Skin of body (tissue), 3 donors: ENCODE measurements at places on chromosomes 7 and 10. TPM values are rescaled to one million over a fixed set of nuclear protein-coding genes. Genes with fewer than 3 reads are reported as not detected.

The SPDYE6 gene
- total RNA-seq, result not detected

The SHLD2 gene
- 37.9 TPM for total RNA-seq

The AZGP1 gene
- total RNA-seq, result 39.4 TPM

The GATA3 gene
- 16.0 TPM for total RNA-seq

The MCM10 gene
- 5.8 TPM for total RNA-seq

The CABCOCO1 gene
- total RNA-seq, result 2.0 TPM

The DMBT1 gene
- total RNA-seq, result 0.10 TPM

The NUTM2A gene
- total RNA-seq, result 0.59 TPM

The ADAM12 gene
- total RNA-seq, result 22.8 TPM

The CYP26A1 gene
- total RNA-seq, result not detected

The BHLHA15 gene
- total RNA-seq, result 0.49 TPM

The CFTR gene
- total RNA-seq, result 1.2 TPM

- no peak for DNase-seq
These were observed 100.7 kb downstream of the ST8SIA6 start for GRCh38 chr10:17353568-17354300.

- DNase-seq, result no peak
These were observed 758 bp downstream of the DPCD start for GRCh38 chr10:101588879-101589278.

GRCh38 chr7:30323006-30323355, 38.6 kb downstream of the ZNRF2 start:
- no peak for DNase-seq

GRCh38 chr10:70528741-70529362, 50.3 kb downstream of the PALD1 start:
- peak; percentile 20 for DNase-seq

- DNase-seq, result no peak
These were observed 283.0 kb downstream of the BBS9 start for GRCh38 chr7:33412331-33412730.

DNA sequence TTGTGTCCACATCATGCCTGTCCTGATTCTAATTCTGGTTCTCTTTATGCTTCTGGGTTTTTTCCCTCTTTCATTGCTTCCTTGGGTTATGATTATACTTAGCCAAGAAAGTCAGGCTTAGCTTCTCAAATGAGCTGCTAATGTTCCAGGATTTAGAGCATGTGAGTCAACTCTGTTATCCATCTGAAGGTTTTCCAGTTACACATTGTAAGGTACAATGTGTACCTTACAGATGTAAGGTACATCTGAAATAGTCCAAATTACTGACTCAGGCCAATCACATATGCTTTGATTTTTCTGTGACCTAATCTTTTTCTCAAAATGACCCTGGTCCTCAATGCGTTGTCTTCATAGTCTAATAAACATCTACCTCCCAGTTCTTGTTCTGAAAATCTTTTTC, 13.3 kb upstream of the MIOS start:
- DNase-seq, result no peak

- peak; percentile 61 for DNase-seq
These were observed at the start of gene CADPS2 for GRCh38 chr7:122886357-122887081. Gene CADPS2, minus strand, starts transcription at chr7:122886460. Its CDS starts 123 bp downstream, at chr7:122886337.

- no peak for DNase-seq
These were observed 34.8 kb upstream of the LAMB1 start for GRCh38 chr7:108037741-108038140.

DNA sequence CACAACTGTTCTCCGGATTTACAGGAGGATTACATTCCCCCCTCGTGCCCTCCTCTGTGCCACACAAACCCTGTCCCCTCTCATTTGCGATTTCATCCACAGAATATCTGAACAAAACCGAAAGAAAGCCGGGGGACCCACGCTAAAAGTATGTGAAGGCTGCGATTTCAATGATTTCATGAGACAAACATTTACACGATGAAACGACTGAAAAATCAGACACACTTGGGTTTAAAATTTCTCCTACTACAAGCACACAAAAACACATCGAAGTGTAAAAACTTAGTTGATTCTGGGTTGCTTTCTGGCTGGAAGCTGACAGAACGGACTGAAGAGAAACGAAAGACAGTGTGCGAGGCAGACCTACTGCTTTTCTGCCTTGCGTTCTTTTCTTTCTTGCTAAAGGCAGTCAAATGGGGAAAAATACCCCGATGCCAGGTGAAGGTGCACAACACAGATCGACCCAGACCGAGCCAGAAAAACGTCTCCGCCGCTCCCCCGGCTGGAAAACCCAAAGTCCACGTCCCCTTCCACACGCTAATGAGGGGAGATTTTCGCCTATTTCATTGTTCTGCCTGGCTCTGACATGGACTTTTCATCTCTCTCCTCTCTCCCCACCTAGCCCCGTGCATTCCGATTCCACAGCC, 1.2 kb downstream of the HIPK2 start:
- peak; percentile 50 for DNase-seq

DNA sequence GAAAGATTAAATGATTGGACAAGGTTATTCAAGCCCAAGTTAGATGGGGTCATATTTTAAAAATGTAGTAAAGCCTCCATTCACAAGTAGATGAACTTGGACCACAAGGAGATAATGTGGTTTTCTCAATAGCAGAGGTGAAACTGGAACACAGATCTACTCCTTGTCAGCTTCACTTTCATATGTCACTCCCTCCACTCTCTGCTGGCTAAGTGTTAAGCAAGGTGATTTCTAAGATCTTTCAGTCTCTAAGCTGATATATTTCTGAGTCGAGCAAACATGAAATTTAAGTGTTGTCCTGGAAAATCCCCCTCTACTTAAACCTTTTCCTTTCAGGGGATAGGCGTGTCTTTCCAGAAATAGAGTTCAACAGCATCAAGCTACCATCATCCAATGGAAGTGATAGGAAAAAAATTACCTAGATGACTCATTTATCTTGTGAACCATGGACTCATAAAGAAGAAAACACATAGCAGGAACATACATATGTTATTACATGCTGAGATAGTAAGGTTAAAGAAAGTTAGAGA, 275.0 kb downstream of the PTEN start:
- DNase-seq, result no peak

DNA sequence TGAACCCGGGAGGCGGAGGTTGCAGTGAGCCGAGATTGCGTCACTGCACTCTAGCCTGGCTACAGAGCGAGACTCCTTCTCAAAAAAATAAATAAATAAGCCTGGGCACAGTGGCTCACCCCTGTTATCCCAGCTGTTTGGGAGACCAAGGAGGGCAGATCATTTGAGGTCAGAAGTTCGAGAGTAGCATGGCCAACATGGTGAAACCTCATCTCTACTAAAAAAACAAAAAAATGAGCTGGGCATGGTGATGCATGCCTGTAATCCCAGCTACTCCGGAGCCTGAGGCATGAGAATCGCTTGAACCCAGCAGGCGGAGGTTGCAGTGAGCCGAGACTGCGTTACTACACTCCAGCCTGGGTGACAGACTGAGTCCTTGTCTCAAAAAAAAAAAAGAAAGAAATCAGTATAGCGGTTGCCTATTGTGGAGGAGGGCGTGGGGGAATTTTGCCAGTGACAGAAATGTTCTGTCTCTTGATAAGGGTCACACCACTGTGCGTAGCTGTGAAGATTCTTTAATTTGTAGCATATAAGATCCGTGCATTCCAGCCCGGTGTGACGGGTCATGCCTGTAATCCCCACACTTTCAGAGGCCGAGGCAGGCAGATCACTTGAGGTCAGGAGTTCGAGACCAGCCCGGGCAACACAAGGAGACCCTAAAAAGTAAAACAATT, 17.9 kb upstream of the EIF3B start:
- DNase-seq, result no peak

DNA sequence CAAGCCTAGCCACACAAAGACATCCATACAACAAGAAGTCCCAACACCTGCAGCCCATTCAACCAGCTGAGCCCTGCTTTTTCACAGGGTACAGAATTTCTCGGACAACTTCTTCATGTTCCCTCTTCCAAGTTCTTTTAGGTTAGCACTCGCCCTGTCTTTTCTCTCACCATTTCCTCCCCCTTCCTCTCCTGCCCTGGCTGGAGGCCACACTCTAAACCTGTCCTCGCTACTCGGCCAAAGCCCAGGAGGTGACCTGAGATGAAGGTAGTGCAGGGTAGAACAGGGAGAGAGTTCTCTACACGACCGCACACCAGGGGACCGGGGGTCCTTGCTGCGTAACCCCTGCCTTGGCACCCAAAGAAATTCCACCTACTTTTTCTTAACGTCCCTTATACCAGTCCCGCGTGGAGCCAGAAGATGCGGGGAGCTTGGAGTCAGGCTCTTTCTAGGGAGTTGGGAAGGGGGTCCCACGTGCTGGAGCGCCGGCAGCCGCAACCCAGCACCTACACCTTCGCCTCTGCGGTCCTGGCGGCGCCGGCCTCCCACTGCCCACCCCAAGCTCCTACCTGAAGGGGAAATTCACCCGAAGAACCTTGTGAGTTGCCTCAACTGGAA, 16.0 kb upstream of the DLX6 start:
- no peak for DNase-seq

- DNase-seq, result no peak
These were observed 6.6 kb downstream of the LEP start for GRCh38 chr7:128247640-128248194.

- no peak for DNase-seq
These were observed 49.4 kb downstream of the RBM33 start for GRCh38 chr7:155693826-155694225.

DNA sequence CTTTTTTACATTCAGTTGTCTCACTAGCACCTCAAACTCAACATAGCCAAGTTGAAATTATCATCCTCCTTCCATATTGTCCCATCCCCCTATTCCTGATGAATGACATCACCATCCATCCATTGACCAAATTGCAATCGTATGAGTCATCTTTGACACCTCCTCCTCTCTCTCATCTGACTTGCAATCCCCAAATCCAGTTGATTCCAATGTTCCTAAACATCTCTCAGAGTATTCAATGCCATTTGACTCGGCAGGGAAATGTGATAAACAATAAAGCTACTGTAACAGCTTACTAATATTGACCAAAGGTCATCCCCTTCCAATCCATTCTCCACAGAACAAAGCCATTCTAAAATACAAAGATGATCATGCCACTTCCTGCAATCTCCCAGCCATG, 1047.8 kb downstream of the NRG3 start:
- no peak for DNase-seq

DNA sequence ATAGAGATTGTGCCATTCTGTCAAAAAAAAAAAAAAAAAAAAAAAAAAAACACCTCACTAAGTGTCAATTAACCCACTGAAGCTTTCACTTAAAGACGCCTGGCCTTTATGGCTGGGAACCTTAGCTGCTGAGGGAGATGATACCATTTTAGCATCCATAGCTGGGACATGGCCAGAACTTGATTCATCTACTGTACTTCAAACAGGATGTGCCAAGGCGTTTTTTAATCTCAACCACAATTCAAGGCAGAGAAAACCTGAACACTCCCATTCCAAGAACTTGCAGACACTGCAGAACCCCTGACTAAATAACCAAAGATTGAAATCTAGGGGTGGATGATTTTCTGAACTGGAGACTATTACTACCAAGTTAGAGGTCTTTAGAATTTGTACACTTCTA, 996.6 kb downstream of the SORCS1 start:
- DNase-seq, result no peak

GRCh38 chr10:101405001-101405400, 51.0 kb downstream of the BTRC start:
- no peak for DNase-seq

DNA sequence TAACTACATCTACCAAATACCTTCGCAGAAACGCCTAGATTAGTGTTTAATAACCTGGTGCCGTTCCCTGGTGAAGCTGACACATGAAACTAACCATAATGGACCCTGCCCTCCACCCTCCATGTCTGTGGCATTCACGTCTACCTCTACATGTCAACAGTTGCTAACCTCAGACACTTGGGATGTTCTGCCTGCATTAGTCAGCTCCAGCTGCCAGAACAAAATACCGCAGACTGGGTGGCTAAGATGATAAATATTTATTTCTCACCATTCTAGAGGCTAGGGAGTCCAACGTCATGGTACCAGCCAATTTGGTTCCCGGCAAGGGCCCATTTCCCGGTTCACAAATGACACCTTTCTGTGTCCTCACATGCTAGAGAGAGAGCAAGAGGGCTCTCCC, 118.5 kb upstream of the CHST15 start:
- no peak for DNase-seq

GRCh38 chr10:59107147-59107546, 69.3 kb upstream of the PHYHIPL start:
- DNase-seq, result no peak

DNA sequence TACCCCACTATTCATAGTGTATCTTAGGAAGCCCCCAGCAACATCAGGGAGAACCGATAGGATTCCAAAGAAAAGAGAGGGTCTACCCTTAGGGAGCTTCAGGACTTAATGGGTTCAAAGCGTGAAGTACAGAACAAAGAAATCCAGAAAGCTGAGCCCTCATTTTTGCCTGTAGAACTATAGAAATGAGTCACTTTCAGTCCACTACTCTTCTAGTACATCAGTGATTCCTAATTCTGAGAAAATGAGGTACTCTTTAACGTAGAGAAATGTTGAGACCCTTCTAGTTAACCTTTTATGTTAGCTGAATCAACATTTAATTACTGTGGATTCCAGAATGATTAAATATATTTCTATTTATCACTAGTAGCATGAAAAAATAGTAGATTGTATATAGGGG, 1.8 kb downstream of the TDRD1 start:
- DNase-seq, result no peak

- no peak for DNase-seq
These were observed 62.3 kb downstream of the LAMB4 start for GRCh38 chr7:108067844-108068243.

DNA sequence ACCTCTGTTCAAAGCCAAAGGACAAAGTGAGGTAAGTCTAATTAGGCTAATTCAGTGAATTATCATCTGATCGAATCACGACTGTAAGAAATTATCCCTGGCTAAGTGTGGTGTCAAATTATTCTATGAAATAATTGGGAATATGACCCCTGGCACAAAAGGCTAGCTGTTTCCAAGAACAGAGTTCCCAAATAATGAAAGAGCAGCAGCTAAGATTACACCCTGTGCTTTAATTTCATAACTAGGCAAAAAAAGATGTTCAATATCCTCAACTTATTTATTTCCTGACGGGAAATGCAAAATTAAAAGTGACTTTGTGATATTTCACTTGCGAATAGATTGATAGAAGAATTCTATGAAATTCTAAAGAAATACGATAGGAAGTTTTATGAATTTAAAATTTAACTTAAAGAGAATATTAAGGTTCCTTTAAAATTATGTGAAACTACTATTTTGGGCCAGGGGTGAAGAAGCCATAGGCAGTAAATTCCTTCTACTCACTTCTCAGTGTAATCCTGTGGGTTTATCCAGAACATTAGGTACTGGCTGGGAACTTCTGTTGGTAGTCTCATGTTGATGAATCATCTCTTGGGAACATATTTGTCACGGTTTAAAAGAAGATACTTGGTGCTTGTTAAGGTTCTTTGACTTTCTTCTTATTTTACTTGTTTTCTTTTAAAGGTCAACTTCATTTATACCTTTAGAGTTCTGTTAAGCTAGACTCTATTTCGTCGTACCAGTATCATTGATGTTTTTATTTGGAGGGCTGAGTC, 148.5 kb downstream of the POLR1F start:
- DNase-seq, result no peak

GRCh38 chr10:130483691-130484467, 347.7 kb downstream of the GLRX3 start:
- no peak for DNase-seq
